ENCODE measurements at places on chromosomes 5 and 9.

DNA sequence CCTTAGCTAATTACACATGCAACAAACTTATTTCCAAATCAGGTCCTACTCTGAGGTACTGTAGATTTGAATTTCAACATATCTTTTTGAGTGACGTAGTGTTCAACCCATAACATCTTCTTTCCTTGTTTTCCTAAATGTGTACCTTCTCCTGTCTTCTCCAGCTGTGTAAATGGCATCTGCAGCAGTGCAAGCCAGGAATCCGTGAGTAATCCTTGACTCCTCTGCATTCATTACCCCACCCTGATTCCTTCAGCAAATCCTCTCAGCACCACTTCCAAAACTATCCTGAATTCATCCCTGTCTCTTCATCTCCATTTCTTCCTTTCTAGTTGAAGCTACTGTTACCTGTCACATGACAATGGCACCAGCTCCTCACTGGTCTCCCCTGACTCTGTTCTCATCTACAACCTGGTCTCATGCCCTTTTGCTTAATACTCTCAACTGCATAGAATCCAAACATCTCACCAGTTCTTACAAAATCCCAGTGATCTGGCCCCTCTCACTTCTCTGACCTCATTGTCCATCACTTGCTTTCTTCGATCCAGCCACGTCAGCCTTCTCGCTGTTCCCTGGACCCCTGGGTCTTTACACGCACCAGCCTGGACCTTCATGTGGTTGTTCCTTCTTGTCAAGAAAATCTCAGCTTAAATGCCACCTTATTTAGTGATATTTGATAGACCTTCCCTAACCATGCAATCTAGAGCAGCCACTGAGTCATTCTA, 14.6 kb upstream of the TRAF1 start:
- DNase-seq = no peak

DNA sequence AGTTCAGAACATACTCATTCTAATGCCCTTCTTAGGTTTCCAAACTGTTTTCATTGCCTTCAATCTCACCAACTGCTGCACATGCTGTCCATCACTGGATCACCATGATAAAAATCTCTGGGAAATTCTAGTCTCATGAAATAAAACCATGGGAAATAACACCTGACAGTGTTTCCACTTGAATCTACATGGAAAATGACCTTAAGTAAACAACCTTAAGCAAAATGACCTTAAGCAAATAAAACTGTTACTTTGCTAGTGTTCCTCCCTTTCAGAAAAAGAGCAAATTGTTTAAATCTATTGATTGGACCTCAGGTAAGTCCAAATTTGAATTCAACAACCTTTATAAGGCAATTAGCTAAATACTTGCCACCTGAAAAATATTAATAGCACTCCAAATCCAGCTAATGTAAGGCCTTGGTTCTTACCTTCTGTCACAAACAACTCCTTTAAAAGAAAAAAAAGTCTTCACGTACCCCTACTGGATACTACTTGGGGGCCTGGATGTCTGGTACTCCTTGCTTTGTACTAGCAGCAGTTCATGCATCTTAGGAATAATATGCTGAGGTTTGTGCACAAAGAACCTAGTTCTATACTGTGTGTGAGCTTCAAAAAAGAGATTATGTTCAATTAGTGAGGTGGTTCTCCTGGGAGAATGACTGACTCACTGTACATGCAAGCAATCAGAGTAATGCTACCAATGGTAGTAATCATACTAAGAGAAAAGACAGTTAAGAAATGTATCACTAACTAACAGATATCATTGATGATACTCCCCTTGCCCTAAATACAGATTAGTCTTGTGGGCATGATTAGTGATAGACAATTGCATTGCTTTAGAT, 630.4 kb downstream of the PSAT1 start:
- DNase-seq = no peak

DNA sequence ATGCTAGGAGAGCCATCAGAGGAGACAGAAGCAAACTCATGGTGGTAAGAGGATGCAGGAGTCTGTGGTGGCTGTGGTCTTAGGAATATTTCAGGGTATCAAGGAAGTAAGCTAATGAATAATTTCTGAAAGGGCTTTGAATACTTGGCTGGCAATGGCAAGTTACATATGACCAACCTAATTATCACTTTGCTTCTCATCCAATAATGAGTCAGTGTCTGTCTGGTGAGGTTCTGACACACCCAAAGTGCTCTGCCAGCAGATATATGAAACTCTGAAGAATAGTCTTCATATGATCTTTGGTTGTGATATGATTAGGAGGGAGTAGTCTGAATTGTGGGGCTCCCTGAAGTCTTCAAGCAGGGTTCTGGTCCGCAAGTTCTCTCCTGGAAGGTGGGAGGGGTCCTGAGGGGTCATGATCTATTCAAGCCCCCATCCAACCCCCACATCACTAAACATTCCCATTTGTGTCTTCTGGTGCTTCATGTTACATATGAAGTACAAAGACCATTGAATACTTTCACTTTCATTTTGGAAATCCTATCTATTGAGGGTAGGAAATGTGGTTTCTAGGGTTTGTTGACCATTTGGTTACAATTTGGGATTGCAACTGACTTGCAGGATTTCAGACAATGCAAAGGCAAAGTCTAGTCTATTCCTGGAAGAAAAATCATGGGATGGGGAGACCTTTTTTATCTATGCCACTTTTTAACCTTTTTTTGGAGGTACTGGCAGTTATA, 199.9 kb upstream of the CDKN2B start:
- DNase-seq = no peak

DNA sequence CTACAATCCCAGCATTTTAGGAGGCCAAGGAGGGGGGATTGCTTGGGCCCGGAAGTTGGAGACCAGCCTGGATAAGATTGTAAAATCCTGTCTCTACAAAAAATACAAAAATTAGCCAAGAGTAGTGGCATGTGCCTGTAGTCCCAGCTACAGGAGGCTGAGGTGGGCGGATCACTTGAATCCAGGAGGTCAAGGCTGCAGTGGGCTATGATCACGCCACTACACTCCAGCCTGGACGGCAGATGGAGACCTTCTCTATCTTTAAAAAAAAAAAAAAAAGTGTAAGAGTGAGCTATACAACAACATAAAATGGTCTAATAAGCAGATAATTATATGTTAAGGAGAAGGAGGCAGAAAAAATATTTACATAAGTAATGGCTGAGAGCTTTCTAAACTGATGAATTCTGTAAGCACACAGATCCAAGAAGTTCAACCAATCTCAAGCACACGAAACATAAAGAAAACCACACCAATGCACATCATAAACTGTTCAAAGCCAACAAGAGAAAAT, 23.0 kb downstream of the CDC14B start:
- no peak for DNase-seq

DNA sequence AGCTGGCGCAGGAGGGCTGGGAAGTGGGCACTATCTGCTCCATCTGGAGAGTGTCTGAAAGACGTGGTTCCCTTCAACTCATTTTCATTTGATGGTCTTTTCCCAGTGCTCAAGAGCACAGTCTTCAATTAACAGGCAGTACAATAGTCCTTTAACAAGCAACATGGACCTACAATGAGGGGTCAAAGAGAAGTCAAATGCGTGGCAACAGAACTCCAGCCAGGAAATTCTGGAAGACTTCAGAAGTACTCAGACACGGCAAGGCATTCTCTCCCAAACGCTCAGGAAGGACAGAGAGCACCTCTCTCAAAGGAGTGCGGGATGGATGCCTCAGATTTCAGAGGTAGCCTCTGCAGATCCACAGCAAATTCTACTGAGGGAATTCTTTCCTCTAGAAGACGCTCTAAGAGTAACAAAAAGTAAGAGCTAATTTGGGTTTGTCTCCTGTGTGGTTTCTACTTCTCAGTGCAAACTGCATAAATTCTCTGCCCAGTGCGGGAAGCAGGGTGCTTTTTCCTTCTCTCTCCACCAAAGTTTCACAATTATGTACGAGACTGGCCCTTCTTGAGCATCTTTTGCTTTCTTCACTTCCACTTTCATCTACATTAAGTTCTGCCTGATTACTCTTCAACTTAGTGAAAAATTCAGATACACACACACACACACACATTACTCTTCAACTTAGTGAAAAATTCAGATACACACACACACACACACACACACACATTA, 56.4 kb downstream of the LHFPL2 start:
- peak; percentile 58 for DNase-seq

GRCh38 chr9:129038109-129038852, 1.9 kb downstream of the MIGA2 start:
- DNase-seq = no peak
